Fibroblast of villous mesenchyme (primary cell): ENCODE measurements at places on chromosomes 12 and 14.

DNA sequence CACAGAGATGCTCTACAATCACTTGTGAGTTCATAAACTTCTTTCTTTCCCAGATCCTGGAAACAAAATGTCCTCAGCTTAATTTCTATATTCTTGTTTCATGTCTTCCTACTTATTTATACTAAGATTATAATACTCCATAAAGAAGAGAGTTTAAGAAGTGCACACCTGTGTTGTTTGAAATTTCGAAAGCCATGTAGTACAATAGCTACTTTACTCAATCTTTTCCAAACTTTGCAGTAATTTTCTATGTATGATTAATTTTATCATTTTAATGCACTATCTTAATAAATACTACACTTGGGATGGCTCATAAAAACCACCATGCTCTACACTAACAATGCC is 300 bp upstream of the TTC5 start:
- DNase-seq = no peak

GRCh38 chr14:54894995-54895394 is 7.6 kb downstream of the GCH1 start:
- peak; percentile 73 for DNase-seq

DNA sequence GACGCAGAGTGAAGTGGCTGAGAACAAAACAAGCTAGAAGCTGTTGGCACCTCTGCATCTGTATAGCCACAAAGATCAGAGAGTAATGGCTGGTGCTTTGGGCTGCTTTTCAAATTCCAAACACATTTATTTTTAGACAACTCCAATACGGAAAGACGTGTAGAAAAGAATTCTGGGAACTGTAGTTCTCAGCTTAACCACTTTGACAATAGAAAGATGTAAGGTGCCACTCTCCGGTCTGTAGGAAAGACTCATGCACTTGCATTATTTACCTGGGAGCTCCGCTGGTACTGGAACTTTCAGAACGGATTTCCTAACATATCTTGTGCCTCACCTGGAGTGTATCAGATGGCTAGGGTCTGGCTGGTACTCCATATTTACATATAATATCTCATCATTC is 1.8 kb upstream of the OR4K2 start:
- no peak for DNase-seq

GRCh38 chr12:54593135-54593534 is 4.7 kb upstream of the PPP1R1A start:
- no peak for DNase-seq

DNA sequence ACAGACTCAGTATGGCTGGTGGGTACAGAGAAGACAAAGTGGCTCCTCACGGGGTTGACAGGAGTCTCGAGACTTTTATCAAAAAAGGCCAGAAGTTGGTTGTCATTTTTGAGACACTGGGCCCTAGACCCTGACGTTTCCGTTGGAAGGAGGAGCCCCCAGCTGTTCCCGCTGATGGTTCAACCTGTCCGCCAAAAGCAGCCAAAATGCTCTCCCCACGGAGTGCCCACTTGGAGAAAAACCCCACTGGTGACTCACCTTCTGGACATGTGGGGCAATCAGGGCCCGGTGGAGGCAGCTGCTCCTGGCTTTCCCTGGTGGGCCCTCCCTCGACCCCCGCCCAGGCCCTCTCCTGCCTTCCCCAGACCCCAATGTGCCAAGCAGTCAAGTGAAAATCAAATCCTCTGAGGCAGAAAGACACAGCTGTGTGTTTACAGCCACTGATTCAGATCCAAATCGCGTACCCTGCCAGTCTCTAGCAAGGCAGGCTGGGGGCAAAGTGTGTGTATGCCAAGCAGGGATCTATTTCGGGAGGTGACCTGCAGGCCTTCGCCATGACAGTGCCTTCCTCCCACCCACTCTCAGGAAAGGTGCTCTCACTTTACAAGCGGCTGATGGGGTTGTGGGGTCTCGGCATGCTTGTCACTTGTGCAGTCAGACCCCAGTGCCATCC is 347.4 kb downstream of the DPF3 start:
- DNase-seq = no peak

DNA sequence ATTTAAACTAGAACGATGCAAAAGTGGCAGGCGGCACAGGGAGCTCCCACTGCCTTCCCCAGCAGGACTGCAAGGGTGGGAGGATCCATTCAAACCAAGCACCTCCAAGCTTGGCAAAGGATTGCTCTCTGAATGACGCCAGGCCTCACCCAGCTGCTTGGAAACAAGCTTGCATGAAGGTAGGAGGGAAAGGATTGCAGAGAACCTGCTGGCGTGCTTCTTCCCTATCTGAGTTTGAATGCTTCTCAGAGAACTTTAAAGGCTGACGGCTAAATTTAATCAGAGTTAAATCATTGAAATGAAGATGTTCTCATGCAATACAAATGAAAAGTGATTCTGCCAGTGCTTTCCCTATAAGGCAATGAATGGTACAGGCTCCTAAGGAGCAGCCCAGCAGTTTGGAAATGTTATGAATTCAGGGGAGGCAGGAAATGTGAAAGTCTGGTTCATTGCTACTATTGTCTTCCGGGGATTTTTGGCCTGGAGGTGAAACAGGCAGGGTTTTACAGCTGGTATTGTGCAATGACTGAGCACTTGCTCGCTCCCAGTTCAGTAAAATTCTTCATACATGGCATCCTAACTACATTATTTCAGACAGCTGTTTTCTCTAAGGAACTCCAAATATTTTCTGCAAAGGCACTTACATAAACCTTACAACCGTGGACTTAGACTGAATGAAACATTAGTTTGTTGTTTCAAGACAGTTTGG is 31.9 kb upstream of the DUSP6 start:
- peak; percentile 95 for DNase-seq

DNA sequence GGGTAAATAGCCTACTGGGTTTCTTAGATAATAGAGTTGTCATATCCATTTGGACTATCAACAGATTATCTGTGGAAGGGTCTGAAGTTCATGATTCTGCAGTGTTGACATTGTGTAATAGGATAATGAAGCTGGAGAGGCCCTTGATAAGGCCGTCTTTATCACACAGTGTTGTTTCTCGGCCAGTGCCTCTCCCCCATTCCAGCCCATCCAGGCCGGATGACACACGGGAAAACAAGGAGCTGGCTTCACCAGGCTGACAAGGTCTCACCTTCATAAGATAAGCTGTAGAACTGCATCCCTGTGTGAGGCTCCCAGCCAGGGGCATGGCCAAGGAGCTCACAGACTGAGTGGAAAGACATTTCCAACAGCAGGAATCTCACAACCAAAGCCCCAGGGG is 8.7 kb upstream of the EML1 start:
- no peak for DNase-seq

DNA sequence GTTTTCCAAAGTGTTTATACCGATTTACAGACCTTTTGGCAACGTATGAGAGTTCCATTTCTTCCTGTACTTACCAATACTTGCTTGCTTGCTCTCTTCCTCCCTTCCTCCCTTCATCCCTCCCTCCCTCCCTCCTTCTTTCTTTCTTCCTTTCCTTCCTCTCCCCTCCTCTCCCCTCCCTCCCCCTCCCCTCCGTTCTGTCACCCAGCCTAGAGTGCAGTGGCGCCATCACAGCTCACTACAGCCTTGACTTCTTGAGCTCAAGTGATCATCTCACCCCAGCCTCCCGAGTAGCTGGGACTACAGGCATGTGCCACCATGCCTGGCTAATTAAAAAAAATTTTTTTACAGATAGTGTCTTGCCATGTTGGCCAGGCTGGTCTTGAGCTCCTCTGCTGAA is 40.4 kb downstream of the DIP2B start:
- DNase-seq = no peak

GRCh38 chr12:112466011-112466422 is 47.3 kb downstream of the PTPN11 start:
- no peak for DNase-seq

DNA sequence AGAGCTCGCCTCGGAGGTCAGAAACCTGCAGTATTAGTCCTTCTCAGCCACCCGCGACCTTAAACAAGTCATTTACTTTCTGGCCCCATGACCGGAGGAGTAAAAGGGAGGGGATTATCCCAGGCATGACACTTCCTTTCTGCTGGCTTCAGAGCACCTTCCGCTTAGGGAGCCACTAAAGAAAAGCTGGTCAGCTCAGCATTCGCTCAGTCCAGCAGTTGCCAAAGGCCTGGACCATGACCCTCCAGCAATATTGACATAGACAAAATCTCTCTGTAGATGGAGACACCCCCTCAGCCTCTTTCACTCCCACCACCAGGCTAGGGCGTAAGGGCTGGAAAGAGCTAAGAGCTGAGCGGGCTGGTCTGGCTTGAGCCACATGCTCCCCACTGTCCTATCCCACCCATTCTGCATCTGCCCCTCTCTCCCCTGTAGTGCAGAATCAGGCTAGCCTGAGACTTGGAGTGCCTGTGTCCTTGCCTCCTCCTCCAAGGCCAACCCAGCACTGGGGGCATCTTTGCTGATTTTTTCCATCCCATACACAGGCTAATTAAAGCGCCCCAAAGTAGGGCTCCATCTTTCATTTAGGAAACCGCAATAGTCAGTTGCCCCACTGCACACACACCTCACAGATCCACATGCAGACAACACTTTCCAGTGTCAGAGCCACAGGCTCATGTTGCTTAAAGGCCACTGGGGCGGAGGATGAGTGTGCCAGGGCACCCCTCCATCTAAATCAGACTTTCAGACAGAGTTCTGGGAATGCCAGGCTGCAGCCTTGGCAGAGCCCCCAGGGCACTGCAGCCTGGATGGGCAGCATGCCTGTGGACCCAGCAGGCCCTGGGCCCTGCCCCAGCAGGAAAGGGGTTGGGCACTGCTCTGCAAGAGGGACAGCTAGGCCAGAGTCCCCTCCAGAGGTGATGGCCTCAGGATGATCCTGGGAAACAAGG is 4.0 kb upstream of the CPNE6 start:
- no peak for DNase-seq

DNA sequence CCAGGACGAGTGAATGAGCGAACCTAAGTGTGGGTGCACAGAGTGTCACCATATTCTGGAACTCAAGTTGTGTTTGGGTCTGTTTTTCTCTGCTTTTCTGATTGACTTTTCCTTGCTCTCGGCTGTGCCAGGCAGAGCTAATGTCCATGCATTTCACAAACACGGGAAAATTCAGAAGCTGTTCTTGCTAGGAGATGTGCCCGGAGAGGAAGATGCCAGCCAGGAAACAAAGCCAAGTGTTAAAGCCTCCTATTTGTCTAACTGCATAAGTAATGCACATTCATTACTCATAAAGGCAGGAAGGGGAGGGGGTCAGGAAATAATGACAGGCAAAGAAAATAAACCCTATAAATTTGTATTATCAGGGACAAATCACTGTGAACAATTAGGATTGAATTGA is 250.4 kb upstream of the SFSWAP start:
- DNase-seq = no peak

DNA sequence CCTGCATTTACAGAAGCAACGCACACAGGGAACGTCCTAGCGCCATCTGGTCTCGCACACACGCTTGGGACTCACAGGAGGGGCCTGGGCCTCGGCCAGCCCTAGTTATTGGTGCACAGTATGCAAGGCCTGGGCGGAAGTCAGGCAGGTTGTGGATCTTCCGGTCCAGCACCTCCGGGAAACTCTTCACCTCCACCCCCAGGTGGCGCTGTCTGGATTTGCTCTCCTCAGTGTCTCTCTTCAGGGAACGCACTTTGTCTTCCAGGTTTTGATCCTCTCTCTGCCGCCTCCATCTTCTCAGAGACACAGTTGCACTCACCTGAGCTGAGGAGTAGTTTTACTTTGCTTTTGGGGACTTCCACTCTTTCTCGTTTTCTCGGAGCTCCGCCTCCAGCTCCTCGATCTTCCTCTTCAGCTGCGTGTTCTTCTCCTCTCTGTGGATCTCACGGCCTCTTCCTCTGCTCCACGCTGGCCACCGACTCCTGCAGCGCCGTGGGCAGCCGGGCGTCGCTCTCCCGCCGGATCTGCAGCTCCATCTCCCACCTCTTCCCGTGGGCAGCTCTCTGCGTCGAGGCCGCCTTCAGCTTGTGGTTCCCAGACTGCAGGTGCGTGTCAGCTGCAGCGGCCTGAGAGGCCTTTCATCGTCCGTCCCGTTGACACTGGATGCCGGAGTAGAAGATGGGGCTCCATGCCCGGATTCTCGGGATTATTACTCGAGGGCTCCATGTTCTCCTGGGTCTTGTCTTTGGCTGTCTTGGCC is 933.8 kb downstream of the TMEM121 start:
- no peak for DNase-seq

- no peak for DNase-seq
Measured at GRCh38 chr12:67514502-67514901, 134.0 kb upstream of the DYRK2 start.

GRCh38 chr12:91138337-91138920 is 27.1 kb upstream of the LUM start:
- peak; percentile 72 for DNase-seq

- DNase-seq = no peak
Measured at GRCh38 chr12:75374971-75375370, 15.9 kb upstream of the GLIPR1L2 start.

DNA sequence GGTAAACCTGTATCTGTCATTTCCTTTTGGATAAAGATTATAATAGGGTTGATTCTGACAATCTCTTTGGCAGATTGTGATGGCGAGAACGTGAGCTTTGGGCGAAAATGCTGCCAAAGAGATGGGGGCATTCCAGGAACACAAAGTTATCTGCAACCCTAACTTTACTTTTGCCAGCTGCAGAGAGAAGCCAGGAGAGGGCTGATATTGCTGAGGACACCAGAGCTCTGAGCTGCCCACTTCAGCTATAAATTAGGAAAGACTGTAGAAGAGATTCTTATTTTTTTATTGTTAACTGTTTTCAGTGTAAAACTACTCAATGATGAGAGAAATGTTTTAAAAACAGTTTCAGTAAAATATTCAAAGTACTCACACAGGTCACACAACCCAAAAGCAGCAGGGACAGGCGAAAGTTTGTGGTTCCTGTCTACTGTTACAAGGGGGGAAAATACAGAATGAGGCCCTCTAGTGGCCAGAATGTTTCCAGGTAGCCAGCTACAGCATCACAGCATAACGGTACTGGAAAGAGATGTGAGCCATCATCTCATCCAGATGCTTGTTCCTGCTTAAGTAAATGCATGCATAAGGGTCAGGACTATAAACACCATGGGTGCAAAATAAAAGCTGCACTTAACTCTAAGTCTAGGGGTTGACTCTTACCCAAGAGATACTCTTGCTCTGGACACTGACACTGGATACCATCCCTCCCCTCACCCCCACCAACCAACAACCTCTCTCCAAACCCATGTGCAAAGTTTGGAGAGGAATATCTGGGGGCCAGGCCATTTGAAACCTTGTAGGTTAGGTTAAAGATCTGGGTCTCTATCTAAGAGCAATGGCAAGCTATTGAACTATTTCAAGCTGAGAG is 498.4 kb downstream of the RMST start:
- peak; percentile 20 for DNase-seq

- DNase-seq = no peak
Measured at GRCh38 chr14:100865682-100866591, 37.6 kb downstream of the RTL1 start.

GRCh38 chr12:93571925-93572711 is at the start of gene SOCS2:
Gene SOCS2 (plus strand): TSS chr12:93572675. CDS start chr12:93572898, 223 bp downstream.
- peak; percentile 56 for DNase-seq

GRCh38 chr14:34951286-34951685 is 31.5 kb upstream of the SRP54 start:
- DNase-seq = peak; percentile 80

DNA sequence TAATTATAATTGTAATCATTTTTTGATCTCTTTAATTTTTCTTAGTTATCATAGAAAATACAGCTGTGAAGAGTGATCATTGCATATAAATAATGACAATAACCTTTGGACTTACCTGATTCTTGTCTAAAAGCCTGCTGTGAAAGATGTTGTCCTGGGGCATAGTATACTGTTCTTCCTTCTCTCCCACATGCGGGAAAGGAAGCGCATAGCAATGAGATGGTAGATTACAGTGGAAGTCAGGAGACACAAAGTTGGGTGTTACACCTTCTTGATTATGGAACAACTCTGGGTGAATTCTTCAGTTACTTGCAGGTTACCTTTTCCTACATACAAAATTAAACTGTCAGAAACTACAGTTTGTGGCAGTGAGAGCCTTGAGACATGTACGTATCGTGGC is 140.8 kb downstream of the KTN1 start:
- DNase-seq = no peak
